ENCODE measurements at places on chromosomes 1 and 21.
A peak's percentile ranks its signal among the peaks of the same experiment; 100 is the strongest.

- no peak for DNase-seq
Observed at GRCh38 chr1:197843401-197843800, 59.0 kb upstream of the C1orf53 start.

- DNase-seq = no peak
Observed at GRCh38 chr1:21397813-21398188, 42.1 kb upstream of the NBPF3 start.

DNA sequence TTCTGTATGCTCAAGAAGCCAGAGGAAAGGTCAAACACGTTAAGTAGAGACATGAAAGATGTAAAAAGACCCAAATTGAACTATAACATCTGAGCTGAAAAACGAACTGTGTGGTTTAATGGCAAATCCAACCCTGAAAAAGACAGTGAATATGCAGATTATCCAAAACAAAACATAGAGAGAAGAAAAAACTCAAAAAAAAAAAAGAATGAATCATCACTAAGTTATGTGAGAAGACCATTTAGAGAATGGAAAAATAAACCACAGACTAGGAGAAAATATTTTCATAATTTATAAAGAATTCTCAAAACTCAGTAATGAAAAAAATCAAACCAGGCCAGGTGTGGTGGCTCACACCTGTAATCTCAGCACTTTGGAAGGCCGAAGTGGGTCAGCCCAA is 253.3 kb downstream of the PLPP3 start:
- DNase-seq = peak; percentile 16

DNA sequence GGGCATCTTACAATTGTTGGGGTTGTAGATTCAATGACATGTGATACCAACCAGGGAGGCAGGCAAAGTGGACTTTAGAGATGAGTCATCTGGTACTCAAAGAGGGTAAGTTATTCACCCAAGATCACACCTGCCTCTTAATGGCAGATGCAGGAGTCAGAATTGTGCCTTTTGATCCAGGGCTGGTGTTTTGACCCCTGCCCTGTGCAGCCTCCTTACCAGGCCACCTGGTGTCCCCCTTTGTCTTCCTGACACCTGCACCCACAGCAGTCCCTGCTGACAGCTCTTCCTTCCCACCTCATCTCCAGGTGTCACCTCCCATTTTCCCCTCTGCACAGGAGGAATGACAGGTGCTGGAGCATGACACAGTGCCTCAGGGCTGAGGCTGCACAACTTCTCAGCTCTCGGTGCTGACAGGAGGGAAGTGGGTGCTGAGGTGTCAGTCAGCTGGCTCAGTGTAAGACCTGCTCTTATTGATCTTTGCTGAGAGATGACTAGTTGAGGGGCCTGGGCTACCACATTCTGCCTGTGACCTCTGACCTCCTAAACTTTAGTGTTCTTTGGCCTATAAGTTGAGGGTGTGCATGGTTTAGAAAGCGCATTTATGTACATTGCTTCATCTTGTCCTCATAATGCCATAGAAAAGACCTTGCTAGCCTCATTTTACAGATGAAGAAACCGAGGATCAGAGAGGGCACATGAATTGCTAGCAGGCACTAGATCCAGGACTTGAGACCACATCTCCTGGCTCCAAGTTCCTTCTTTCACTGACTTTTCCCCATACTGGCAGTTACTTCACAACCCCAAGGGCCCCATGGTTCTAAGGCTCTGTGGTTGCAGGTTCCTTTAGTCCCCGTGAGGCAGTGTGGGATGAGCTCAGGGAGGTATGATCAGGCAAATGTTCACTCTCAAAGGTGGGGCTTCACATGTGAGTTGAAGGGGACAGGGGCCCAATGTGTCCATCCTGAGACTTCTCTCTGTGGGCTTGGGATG is 31.3 kb downstream of the CACNA1E start:
- DNase-seq = peak; percentile 40

DNA sequence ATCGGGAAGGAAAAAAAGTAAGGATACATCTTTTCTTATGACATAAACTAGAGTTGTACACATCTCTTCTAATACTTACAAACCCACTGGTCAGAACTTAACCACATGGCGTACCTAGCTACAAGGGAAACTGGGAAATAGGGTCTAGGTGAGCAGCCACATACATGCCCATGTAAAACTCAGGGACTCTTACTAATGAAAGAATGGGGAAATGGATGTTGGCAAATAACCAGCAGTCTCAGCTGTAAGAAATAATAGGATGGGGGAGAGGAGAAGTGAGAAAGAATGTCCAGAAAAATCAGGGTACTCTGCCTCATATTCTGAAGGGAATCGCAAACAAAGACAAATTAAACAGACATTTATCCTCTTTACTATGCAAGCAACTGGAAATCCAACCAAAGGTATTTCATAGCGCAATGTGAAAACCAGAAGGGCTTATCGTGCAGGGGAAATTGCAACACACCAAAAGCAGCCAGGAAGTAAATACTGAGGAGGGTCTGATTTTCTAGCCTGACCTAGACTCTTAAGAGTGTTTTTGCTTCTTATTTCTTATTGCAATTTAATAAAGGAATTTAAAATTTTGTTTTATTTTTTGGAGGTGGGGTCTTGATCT is 17.5 kb downstream of the GTF2B start:
- DNase-seq = no peak

GRCh38 chr1:36342426-36343185 is 19.2 kb upstream of the EVA1B start:
- DNase-seq = peak; percentile 36

DNA sequence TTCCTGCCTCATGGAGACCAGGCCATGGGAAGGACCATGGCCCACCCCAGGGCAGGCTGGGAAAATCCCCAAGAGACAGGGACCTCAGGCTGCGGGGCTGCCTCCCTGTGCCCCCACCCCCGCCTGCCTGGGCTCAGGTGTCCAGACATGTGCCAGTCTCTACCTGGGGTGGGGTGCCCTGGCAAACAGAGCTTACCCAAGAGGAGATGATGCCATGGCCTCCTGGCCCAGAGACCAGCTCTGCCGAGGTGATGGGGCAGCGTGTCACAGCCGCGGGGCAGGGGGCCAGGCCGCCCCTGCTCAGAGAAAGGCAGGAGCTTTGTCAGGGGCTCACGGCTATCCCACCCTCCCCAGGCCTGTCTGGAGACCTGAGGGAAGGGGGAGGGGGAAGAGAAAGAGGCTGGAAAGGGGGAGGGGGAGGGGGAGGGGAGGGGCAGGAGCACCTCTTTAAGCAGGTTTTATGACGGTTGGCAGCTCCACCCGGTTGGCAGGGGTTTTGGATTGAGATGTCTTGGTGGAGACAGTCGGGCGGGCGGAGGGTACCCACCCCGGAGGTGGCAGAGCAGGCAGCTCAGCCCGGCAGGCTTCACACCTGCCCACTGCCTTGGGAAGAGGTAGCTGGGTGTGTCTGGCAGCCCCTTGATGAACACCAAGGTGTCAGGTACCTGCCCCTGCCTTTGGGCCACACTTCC is 101.5 kb upstream of the IFFO2 start:
- no peak for DNase-seq

GRCh38 chr1:152878042-152878441 is at the start of gene SMCP:
SMCP (plus strand) TSS chr1:152878322; CDS start chr1:152884423, 6,101 bp downstream.
- no peak for DNase-seq

DNA sequence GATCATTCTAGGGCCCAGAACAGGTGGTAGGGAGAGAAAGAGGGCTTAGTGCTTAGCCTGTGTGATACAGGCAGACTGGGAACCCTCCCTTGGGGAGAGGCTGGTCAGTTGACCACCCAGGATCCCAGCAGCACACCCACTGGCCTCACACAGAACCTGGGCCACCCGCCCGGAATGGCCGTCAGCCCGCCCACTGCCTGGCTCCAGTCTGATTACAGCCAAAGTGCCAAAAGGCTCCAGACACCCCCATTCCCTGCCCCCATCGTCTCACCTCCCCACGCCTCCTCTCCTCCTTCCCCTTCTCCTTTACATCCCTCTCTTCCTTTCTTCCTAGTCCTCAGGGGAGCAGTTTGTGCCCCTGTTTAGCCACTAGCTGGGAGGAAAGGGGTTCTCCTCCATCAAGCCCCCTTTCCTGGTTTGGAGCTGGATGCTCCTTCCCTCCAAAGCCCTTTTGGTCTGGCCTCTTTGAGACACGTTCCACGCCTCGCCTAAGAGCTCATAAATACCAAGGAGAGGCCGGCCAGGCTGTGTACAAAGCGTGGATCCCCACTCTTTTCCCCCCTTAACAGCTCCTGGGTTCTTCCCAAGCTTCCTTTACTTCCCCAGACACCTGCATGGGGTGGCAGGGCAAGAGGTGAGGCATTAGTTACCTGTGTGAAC is 4.6 kb upstream of the WNT2B start:
- DNase-seq = no peak

DNA sequence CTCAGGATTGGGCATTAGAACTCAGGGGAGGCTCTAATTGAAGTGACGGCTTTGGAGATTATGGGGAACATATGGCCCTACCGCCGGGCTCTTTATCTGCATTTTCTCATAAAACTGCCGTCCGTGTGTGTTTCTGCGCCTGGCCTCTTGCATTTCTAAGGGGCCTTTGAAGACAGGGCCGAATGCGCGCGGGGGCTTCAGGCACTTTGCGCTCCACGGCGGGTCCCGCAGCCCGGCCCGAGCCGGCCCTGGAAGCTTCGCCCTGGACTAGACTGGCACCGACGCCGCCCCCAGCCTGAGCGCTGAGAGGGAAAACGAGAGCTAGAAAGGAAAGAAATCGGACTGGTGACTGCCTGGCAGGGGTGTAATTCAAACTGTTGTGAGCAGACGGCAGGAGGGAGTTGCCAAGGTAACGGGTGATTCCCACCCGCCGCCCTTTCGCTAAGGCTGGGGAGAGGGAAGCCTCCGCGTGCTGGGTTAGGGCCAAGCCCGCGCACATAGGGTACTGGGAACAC is 120.7 kb downstream of the LMX1A start:
- peak; percentile 24 for DNase-seq

DNA sequence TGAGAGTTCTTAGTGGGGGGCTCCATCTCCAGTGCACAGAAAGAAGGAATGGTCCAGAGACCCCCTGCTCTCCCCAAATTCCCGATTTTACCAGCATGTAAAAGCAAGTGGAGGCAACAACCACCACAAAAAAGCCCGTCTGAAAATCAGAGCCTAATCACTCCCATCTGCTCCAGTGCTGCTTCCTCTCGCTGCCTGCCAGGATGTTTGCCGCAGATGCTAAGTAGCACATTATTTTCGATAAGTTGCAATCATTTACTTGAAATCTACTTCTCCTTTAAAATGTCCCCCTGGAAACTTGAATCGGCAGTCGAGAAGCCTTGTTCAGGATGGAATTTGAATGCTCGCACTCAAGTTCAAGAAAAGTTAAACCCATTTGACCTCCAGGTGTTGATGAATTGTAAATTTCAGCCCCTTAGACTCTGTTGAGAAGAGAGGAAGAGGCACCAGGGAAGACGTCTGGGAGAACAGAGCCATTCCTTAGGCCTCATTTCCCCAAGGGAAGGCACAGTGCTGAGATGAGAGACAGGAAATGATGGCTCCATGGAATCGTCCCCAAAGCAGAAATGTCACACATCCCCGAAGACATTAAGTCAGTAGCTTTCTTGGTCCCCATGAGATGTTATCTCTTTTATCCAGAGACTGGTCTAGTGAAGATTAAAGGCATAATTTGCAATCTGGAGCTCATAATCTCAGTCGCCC is 221.3 kb downstream of the PBX1 start:
- DNase-seq = no peak

DNA sequence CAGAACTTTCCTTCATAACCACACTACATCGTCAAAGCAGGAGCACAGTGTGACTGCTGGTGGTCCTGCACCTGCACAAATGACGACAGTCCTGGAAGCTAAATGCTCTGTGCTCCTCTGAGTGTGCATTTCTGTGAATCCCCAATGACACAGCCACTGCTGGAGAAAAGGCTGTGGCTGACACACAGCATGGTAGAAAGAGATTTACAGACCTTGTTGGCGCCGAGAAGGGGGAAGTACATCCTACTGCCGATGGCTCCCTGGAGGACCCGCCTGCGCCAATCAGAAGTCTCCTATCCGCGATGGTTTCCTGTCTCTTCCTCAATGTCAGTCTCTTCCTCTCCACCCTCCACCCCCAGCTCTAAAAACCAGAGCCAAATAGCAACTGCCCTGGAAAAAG is 115.4 kb upstream of the RAB4A start:
- DNase-seq = no peak

GRCh38 chr1:45827256-45827655 is 23.8 kb downstream of the MAST2 start:
- no peak for DNase-seq

GRCh38 chr1:117571496-117571895 is 34.4 kb upstream of the TENT5C start:
- no peak for DNase-seq

GRCh38 chr1:224734261-224734935 is 118.3 kb downstream of the CNIH3 start:
- DNase-seq = no peak

DNA sequence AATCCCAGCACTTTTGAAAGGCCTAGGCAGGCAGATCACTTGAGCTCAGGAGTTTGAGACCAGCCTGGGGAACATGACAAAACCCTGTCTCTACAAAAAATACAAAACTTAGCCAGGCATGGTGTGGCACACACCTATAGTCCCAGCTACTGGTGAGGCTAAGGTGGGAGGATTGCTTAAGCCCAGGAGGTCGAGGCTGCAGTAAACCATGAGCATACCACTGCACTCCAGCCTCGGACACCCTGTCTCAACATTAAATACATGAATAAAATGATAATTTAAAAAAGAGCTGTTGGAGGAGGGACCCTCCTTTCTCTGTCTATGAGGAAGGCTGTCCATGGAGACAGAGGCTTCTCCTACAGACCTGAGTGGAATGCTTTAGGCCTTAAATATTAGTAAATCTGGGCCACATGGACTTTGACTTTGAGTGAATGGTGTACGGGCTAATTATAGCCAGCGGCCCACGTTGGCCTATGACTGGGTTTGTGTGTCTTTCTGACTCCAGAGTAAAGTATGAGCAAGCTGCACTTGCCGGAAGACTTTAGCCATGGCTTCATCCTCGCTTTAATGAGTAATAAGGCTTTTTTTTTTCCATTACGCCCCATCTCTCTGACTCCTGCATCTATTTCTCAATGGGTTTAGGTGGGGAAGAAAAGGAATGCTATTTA is 21.3 kb downstream of the RAB3B start:
- DNase-seq = no peak

DNA sequence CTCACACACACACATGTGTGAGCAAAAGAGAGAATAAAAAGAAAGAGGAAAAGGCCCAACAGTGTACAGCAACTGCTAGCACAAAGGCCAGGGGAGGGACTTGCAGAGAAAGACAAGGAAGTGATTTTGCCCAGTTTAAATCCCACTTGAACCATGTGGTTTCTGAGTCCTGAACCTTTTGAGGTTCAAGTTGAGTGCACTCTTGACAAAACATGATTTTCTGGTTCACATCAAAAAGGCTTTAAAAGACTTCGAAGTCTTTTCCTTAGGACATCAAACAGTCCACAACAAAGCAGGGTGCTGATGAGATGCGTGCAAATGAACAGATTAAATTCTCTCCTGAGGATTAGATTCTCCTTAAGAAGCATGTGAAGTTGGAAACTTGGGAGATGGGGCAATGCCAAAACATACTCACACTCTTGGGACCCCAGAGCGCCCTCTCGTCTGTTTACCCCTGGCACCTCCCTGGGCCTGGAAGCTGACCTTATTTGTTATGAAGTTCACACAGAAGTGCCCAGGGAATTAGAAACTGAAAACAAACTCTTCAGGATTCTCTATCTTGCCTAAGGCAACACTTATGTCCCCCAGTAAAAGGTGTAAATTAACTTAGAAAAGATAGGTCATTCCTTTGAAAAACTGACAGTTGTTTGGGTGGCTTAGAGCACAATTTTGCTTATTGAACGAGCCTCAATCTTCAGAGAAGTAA is 31.5 kb downstream of the RNF220 start:
- no peak for DNase-seq

- no peak for DNase-seq
Observed at GRCh38 chr1:18879791-18880309, 20.4 kb upstream of the TAS1R2 start.

Measured in urothelium cell line (cell line).